Smooth muscle cell of the coronary artery (primary cell): ENCODE measurements at places on chromosomes 3 and 15. TPM values are rescaled to one million over a fixed set of nuclear protein-coding genes. Genes with fewer than 3 reads are reported as not detected.

Gene TNNC1
- total RNA-seq = 2.5 and 19.8 TPM in 2 replicates

Gene TMA7
- total RNA-seq = 106 and 447 TPM in 2 replicates

Gene LMAN1L
- total RNA-seq = not detected in 2 replicates

Gene ACAN
- total RNA-seq = 0.15 and 1.2 TPM in 2 replicates

Gene ANKRD63
- total RNA-seq = not detected in 2 replicates

Gene GOLGA6L7
- not detected in 2 replicates for total RNA-seq

Gene MESP2
- total RNA-seq = 0.15 and 1.6 TPM in 2 replicates

Gene PHLDB2
- 48.1 and 67.3 TPM in 2 replicates for total RNA-seq

Gene LRRC15
- total RNA-seq = 0.45 and 1.5 TPM in 2 replicates

Gene PLSCR2
- total RNA-seq = 0.38 TPM in 1 of 2 replicates, not detected in the other

Gene EFHB
- 0.23 and 1.9 TPM in 2 replicates for total RNA-seq

Gene DUOX2
- total RNA-seq = under 0.01 TPM in 1 of 2 replicates, not detected in the other

Gene MFGE8
- 111 and 224 TPM in 2 replicates for total RNA-seq

Gene GOLGA8J
- 0.08 and 0.12 TPM in 2 replicates for total RNA-seq

Gene STRIT1
- not detected in 2 replicates for total RNA-seq

Gene OSTN
- total RNA-seq = 3.5 TPM in 1 of 2 replicates, not detected in the other

Gene CLDN1
- total RNA-seq = 0.08 and 0.12 TPM in 2 replicates

Gene B3GNT5
- 1.4 and 2.4 TPM in 2 replicates for total RNA-seq

Gene SMAD6
- total RNA-seq = 71.1 and 92.1 TPM in 2 replicates

Gene CPNE9
- not detected in 2 replicates for total RNA-seq

Gene ZIC1
- total RNA-seq = 1.6 TPM in 1 of 2 replicates, not detected in the other

Gene GAP43
- total RNA-seq = 0.70 and 5.1 TPM in 2 replicates

Gene CYB561D2
- 32.7 and 33.1 TPM in 2 replicates for total RNA-seq

Gene PLA2G4D
- not detected in 2 replicates for total RNA-seq

Gene CD200R1
- total RNA-seq = 0.08 TPM in 1 of 2 replicates, not detected in the other

Gene NBEAL2
- 1.5 and 2.3 TPM in 2 replicates for total RNA-seq

Gene GALNT15
- 0.23 and 17.0 TPM in 2 replicates for total RNA-seq

Gene SLCO2A1
- total RNA-seq = under 0.01 TPM in 1 of 2 replicates, not detected in the other

Gene DIS3L
- total RNA-seq = 13.6 and 51.2 TPM in 2 replicates

Gene GOLGA6A
- not detected in 2 replicates for total RNA-seq

Gene TMCO5A
- not detected in 2 replicates for total RNA-seq

Gene VWA5B2
- total RNA-seq = 1.3 TPM in 1 of 2 replicates, not detected in the other
